ENCODE measurements at places on chromosomes 4 and X. TPM values are rescaled to one million over a fixed set of nuclear protein-coding genes. Genes with fewer than 3 reads are reported as not detected.

The CSAG3 gene
- total RNA-seq, result not detected

The ASB11 gene
- total RNA-seq, result not detected

The FAAH2 gene
- total RNA-seq, result 2.9 TPM

The SASH3 gene
- total RNA-seq, result 102 TPM

The HSFX4 gene
- not detected for total RNA-seq

The CENPC gene
- total RNA-seq, result 32.0 TPM

The PCDH10 gene
- total RNA-seq, result 0.09 TPM

The HEPH gene
- not detected for total RNA-seq

The GPR143 gene
- not detected for total RNA-seq

The DIPK2B gene
- not detected for total RNA-seq

The NLGN4X gene
- total RNA-seq, result 0.09 TPM

The SATL1 gene
- total RNA-seq, result not detected

The FABP2 gene
- not detected for total RNA-seq

The GPR78 gene
- total RNA-seq, result not detected

The UGT2A1 gene
- total RNA-seq, result not detected

The FRMD7 gene
- total RNA-seq, result not detected

The FNIP2 gene
- 10.5 TPM for total RNA-seq

The SOX3 gene
- total RNA-seq, result not detected

The CYSLTR1 gene
- total RNA-seq, result 10.2 TPM

The ABRAXAS1 gene
- 15.7 TPM for total RNA-seq

The HTRA3 gene
- not detected for total RNA-seq

The JCHAIN gene
- total RNA-seq, result not detected

The FHDC1 gene
- 0.07 TPM for total RNA-seq

The SPOCK3 gene
- total RNA-seq, result not detected

The ADRA2C gene
- not detected for total RNA-seq

The SCD5 gene
- 1.0 TPM for total RNA-seq
